ENCODE measurements at places on chromosomes 2 and 18. TPM values are rescaled to one million over a fixed set of nuclear protein-coding genes. Genes with fewer than 3 reads are reported as not detected.

DNA sequence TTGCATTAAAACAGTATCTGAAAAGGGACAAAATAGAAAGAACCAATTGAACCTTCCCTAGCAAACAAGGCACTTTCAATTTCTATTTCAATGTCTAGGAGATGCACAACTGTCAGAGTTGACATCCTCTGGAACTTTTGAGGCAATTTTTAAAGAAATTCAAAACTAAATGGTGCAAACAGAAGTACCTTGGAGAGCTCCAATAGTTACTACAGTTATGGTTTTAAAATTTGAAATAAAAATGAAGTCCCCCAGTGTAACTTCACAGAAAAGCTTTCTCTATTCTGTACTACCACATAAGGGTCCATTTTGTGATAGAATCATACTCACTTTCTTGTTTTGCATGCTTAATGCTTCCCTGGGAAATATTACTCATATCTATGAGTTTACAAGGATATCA, 162.1 kb downstream of the KCNH7 start:
- DNase-seq, result no peak

DNA sequence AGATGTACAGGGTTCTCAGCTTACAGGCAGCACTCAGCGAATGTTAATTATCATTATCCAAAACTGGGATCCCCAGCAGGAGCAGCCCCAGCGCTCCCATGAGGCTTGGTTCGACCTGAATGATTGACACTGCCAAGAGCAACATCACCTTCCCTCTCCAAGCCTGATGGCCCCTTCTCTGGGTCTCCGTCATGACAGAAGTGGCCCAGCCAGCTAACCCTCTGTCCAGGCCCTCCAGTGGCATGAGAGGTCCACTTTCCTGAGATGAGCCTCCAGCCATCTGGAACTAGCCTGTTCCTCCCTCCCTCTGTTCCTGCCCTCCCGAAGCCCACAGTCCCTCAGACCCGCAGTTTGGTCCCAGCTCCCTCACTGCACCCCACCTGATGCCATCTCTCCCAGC, 97.0 kb upstream of the RAB6C start:
- DNase-seq, result no peak

GRCh38 chr2:70029814-70030409, 57.4 kb upstream of the PCBP1 start:
- no peak for DNase-seq

GRCh38 chr2:71898375-71898774, 249.3 kb downstream of the CYP26B1 start:
- DNase-seq, result no peak

DNA sequence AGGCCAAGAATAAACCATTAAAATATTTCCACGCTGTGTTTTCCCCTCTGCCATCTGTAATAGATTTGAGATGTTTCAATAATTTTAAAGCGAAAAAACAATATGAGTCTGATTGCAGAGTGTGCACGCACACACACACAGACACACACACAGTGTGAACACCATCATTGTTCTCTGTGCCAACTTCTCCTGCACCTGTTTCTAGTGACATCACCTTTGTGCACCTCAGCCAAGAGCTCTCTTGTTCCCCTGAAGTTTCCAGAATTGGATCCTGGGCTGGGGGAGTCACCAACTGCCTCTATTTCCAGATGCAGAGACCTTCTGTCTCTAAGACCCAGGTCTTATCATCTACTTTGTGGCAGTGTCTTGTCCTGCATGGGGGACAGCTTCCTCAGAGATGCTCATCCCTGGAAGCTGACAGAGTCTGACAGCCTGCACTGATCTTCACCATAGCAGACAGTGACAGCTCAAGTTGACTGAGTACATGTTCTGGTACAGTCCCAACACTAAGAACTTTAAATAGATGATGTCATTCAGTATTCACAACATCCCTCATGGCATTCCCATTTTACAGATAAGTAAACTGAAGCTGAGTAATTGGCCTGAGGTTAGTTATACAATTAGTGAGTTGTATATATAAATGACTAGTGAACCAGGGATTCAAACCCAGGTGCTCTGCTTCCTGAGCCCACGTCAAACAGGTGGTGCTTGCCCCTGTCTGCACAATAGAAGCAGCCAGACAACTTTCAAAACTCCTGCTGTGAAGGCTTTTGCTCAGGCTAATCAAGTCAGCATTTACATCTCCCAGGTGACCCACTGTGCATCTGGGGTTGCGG, 39.4 kb downstream of the ACOXL start:
- peak; percentile 21 for DNase-seq

DNA sequence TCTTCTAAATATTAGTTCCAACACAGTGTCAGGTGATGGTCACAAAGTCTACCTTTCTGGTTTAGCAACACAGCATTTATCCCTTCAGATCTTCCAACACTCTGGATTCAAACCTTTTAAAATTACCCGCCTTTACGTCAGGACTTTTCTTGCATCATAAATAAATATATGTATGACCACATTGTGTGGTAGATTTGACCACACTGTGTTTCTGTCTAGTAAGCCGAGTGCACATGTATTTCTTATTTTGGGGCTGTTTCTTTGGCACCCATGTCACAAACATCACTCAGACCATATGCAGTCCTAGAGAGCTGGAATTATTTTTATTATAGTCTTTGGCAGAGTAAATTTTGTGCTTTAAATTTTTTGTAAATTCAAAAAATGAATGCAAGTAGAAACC, 172.1 kb downstream of the ANKRD44 start:
- no peak for DNase-seq

GRCh38 chr2:88281302-88282217, 111.4 kb downstream of the THNSL2 start:
- no peak for DNase-seq

DNA sequence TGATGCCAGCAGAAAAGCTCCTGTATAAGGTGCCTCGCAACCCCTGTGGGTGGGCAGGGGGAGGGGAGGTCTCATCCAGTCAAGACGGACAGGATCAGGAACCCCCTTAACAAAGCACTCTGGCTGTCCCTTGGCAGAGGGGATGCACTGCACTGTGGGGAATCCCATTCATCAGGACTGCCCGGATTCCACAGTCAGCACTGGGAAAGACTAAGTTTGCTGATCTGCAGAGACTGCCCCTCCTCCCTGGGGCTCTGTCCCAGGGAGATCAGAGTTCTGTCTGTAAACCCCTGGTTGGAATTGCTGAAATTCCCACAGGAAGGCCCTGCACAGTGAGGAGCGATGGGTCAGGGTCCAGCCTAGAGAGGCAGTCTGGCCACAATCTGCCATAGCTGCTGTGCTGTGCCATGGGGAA, 149.5 kb upstream of the RBBP8 start:
- DNase-seq, result no peak

- no peak for DNase-seq
Measured at GRCh38 chr2:79782576-79783452, 270.0 kb downstream of the CTNNA2 start.

GRCh38 chr2:70607121-70607561, 53.5 kb upstream of the TGFA start:
- DNase-seq, result no peak

DNA sequence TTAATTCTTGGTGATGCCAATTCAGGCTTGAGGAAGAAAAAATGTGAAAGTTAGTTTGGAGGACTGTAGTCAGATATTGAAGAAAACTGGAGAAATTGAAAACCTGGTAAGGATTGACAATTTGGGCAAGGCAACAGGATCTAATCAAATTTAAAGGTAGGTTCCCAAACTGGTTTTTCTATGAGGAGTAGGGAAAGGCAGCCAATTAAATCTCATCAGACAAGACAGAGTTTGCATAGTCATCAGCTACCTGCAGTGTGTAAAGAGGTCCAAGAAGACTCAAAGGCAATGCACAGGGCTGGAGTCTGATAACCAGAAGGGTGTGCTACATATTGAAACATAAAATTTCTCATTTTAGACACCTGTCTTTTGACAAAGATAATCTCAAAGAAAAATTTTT, 16.0 kb upstream of the CAB39 start:
- no peak for DNase-seq

The CMPK2 gene
- total RNA-seq, result 7.2 TPM

The STK39 gene
- total RNA-seq, result 43.1 TPM

The SERPINB10 gene
- total RNA-seq, result not detected

The NEB gene
- 0.14 TPM for total RNA-seq

The ANKRD29 gene
- total RNA-seq, result not detected

The RRM2 gene
- total RNA-seq, result 514 TPM

The CNGA3 gene
- not detected for total RNA-seq

The SLC5A7 gene
- not detected for total RNA-seq

The HTRA2 gene
- 39.0 TPM for total RNA-seq

The GYPC gene
- 150 TPM for total RNA-seq

The AGXT gene
- total RNA-seq, result not detected

The IL1R1 gene
- total RNA-seq, result 5.7 TPM

The CHST9 gene
- not detected for total RNA-seq

The GKN2 gene
- not detected for total RNA-seq

Measured in activated naive CD4-positive, alpha-beta T cell treated with anti-CD3 and anti-CD28 coated beads for 36 hours (primary cell).